ENCODE measurements at places on chromosomes 2 and 18.
A peak's percentile ranks its signal among the peaks of the same experiment; 100 is the strongest.

- DNase-seq = no peak
These were observed 19.8 kb downstream of the FAM171B start for GRCh38 chr2:186713691-186714090.

DNA sequence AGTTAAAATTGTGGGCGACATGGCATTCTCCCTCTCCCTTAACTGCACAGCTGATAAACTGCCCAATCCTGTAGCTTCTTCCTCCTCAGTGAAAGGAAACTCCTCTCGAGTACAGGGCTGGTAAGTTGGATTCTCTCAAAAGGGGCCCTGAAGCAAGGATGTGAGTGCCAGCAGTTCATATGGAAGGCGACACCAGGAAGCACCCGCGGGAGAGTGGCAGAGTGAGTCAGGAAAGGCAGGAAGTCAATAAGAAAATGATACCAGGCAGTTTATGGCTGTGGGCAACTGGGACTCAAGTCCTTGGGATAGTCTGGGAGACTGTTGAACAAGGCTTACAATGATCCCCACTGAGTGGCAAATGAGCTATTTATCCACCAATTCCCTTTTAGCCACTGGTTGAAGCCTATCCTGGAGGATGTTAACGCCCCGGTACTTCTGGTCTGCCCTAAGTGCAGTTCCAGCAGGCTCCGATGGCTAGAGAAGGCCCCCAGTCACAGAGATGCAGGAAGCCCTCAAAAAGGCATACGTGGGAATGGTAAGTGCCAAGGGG, 34.8 kb downstream of the ABHD3 start:
- no peak for DNase-seq

GRCh38 chr2:209719034-209719433, 52.6 kb upstream of the UNC80 start:
- DNase-seq = no peak

- no peak for DNase-seq
These were observed 9.6 kb downstream of the KCNJ3 start for GRCh38 chr2:154707994-154708575.

DNA sequence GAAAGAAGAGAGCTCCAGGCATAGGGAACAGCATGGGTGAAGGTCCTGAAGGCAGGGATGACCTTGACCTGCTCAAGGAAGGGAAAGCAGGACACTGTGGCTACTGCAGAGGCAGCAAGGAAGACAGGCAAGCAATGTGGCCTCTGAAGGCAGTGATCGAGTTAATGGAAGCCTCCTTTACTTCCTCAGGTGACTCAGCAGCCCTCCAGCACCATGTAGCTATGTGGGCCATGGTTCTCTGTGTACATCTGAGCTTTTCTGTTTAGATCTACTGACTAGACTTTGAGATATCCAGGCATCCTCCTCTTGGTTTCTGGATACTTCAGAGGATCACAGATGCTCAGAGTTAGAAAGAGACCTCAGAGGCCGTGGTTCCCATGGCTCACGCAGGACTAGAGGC, 107.3 kb upstream of the PID1 start:
- no peak for DNase-seq

DNA sequence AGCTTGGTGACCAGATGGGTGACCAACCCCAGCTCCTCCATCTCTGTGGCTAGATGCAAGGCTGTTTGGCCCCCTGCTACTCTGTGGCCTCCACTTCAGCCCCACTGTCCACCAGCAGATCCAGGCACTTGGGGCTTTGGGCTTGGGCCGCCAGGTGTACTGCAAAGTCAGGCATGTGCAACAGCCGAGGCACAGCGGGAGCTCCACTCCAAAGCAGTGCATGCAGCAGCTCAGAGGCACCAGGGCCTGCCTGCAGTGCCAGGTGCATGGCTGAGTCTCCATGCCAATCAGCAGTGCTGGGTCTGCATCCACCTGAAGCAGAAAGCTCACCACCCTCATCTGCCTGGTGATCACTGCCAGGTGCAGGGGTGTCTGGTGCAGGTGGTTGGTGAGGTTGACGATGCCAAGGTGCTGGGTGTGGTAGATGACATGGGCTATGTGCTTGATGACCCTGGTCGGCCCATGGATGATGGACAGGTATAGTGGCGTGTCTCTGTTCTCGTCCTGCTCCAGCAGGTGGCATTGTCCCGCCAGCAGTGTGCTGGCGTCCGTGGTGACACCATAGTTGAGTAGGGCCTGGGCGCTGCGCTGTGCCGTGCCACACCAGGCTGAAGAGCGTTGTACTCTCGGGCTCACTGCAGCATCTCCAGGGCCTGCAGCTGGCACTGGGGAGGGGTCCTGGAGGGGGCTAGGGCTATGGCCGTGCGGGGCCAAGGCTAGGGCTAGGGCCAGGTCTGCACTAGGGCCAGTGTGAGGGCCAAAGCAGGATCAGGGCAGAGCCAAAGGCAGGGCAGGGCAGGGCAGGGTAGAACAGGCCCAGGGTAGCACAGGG, 1.0 kb upstream of the ANKRD62 start:
- DNase-seq = no peak

GRCh38 chr2:88212251-88212790, 42.2 kb downstream of the THNSL2 start:
- no peak for DNase-seq

DNA sequence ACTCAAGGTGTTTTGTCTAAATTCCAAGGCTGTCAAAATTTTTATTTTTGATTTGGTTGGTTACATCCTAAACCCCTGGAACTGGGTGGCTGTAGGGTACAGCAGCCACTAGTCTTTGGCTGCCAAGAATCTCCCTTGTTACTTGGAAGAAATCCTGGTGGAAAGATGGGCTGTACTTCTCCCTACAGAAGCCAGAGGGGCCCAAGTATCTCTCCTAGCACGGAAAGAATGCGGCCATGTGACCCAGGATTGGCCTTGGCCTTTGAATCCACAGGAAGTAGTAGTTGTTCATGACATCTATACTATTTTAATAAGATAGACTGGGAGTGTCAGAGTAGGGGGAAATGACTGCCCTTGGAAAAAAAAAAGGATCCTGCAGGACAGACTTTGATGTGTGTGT, 54.4 kb upstream of the MYO3B start:
- no peak for DNase-seq

DNA sequence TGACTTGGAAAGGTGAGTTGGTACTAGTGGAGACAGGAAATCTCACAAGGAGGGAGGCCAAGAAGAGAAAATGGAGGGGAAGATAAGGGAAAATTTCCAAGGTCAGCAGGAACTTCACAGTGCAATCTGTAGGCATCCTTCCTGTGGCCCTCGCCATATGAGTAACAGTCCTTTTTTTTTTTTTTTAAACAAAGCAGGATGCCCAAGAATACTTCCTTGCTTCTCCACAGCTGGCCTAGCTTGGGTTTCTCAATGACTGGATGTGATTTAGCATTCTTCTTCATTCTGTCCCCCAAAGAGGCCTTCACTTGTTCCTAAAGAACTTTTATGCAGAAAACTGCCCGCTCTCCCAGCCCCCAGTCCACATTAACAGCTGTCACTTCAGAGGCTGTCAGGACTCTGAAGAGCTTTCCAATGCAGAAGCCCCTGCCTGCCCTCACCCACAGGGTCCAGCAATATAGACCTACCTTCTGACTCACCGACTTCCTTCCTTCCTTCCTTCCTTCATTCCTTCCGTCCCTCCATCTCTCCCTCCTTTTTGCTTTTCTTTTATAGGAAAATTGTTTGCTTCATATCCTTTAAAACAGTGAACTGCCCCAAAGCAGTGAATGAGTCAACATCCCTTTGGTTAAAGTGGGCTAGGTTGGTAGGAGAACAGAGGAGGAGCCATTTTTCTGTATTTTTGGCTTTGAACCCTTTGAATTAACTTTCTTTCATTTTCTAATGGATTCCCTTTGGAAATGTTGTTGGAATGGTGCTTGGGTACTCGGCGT, 172.0 kb downstream of the MGAT5 start:
- no peak for DNase-seq

- no peak for DNase-seq
These were observed 55.1 kb upstream of the RAPGEF4 start for GRCh38 chr2:172680436-172681068.

- no peak for DNase-seq
These were observed 11.6 kb upstream of the CASP10 start for GRCh38 chr2:201171259-201171814.

GRCh38 chr2:237361194-237362004, 52.6 kb downstream of the COL6A3 start:
- no peak for DNase-seq

- DNase-seq = no peak
These were observed 23.3 kb downstream of the GRB14 start for GRCh38 chr2:164597983-164598382.

DNA sequence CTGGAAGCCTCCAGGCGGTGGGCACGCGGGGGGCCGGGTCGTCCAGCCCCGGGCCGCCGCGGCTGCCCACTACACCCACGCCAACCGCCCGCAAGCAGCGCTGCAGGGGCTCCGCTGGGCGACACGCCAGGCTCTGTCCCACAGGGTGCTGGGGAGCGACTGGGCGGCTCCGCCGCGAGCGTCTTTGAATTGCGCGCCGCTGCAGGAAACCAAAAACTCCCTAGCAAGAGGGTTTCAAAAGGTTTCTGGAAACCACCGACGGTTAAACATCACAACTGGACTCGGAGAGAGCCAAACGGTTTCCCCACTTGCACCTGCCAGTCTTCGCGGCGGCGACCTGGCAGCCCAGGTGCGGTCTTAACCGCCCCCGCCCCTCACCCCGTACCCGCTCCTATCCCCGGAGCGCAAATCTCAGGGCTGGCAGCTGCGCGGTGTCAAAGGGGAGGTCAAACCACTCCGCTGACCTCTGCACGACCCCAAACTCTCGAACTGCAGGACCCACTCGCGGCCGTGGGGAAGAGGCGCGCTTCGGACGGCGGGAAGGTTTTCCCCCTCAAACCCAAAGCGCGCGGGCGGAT, 1.0 kb downstream of the CXCR4 start:
- no peak for DNase-seq

- no peak for DNase-seq
These were observed 540.0 kb upstream of the ZEB2 start for GRCh38 chr2:145059914-145060313.

- DNase-seq = no peak
These were observed 499.7 kb downstream of the BCL11A start for GRCh38 chr2:60053791-60054190.

DNA sequence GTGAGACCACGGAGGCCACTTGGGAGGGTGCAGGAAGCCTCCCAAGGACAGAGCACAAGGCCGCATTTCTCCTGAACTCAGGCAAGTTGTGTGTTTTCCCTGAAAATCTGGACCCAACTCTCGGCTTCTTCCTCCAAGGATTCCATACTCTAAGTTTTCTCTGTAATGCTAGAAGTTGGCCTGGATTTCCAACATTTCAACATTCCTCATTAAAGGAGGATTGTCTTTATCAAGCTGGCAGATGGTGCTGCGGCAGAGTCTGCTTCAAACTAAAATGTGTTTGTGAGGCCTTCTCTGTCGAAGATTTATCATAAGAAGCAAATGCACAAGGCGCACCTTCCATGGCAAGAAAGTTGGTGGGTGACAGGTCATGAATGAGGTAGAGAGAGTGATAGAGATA, 94.4 kb upstream of the SATB2 start:
- DNase-seq = no peak

- peak; percentile 94 for DNase-seq
These were observed 154.8 kb downstream of the TGIF1 start for GRCh38 chr18:3604498-3605408.

GRCh38 chr18:28128659-28128980, 48.3 kb downstream of the CDH2 start:
- no peak for DNase-seq

GRCh38 chr18:61765097-61765496, 127.7 kb downstream of the RNF152 start:
- DNase-seq = peak; percentile 54

GRCh38 chr18:50447952-50448351, 73.1 kb downstream of the SKA1 start:
- DNase-seq = no peak

GRCh38 chr2:26778507-26778906, 7.3 kb upstream of the CENPA start:
- DNase-seq = no peak

GRCh38 chr18:42906761-42907160, 208.7 kb downstream of the RIT2 start:
- DNase-seq = no peak

DNA sequence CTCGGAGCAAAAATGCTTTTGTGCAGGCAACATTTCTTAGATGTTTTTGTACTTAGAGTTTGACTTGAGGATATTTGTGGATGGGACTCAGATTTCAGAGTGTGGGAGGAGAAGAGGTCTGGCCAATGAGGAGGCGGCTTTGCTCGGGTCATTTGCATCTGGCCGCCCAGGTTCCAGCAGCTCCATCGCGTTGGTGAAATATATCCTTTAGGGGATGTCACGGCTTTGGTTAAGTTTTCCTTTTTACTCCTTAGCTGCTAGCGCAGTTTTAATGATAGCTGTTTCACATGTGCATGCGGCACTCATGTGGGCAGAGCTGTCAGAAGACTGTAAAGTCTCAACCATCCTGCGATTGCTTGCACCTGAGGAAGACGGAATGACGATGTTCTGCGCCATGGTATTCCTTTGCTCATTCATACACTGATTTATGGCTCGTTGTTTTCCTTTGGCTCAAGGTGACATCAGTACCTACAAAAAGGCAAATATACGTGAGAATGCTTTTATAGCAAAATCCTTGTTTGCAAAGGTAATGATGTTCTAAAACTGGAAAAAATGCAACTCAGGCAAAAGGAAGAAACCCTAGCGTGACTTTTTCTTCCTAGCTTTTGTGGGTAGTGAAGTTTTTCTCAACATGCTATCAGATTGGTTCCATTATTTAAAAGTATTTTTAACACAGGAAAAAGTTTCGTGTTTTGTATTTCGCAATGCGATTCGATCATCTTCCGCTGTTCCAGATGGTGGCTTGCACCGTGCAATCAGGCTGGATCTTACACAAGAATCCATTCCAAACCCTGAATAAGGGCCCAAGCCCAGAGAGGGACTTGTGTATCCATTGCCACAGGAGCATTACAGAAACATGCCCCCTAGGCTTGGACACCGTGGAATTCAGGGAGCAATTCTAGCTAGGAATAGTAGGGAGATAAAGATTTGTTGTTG, 70.5 kb upstream of the ZNF516 start:
- DNase-seq = peak; percentile 88

- DNase-seq = no peak
These were observed 232.0 kb upstream of the PARD3B start for GRCh38 chr2:204313256-204313655.

GRCh38 chr2:190110699-190111098, 48.2 kb upstream of the MSTN start:
- no peak for DNase-seq

DNA sequence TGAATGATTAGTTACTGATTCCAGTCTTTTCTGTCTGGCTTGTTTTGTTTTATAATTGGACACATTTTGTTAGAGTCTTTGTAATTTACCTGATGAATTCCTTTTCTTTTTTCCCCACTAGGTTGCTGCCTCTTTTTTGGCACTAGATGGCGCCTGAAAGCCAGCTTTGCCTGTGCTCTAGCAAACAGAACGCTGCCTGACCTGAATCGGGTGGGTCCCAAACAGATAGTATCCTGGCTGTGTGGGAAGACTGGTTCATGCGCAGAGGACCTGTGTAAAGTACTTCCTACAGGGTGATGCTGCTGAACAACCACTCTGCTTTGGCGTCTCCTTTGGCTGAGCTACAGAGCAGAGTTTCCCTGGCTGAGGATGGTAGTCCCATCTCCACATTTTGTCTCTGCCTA, 288.2 kb downstream of the IKZF2 start:
- DNase-seq = no peak

Measured in GM04503 (cell line).